GM12864 (cell line): ENCODE measurements at places on chromosomes 1 and 21.

GRCh38 chr1:211237579-211237978 lies 21.6 kb upstream of the RCOR3 start:
- DNase-seq, result no peak

GRCh38 chr1:14949270-14949835 lies 204.2 kb upstream of the TMEM51 start:
- no peak for DNase-seq

GRCh38 chr21:40618191-40618973 lies 228.6 kb downstream of the DSCAM start:
- no peak for DNase-seq

DNA sequence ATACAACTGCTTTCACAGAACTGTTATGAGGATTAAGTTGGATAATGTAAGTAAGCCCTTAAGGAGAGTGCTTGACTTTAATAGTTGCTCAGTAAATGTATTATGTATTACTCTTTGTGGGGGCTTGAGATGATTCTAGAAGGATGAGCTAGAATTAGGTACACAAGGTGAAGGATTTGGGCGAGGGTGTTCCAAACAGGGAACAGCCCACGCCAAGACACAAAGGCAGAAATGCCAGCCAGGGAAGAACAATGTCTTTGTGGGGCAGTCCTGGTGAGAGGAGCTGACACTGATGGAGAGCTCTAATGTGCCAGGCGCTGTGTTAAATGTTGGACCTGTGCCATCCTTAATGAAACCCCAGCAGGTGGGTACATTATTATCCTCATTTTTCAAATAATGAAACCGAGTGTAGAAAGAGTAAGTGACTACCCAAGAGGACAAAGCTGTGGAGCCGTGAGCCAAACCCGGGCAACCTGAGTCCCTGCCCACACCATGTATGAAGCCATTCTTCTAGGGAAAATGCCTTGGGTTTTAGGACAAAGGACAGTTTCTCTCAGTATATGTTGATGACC lies 362.4 kb downstream of the HHAT start:
- no peak for DNase-seq

DNA sequence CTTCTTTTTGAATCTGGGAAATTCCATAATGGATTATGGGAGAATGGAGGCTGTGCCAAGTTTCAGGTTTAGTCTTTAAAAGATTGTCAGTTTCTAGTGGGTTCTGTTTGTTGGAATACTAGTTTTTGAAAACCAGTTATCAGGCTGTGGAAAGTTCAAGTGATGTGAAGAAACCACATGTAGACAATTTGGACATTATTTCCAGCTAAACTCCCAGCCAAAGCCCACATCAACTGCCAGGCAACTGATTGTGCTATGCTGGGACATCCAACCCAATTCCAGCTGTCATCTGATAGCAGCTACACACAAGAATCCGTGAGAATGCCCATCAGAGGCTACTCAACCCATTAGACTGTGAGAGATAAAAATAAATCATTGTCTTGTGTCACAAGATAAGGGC lies 546.1 kb upstream of the ADAMTS5 start:
- DNase-seq, result no peak

- no peak for DNase-seq
Measured at GRCh38 chr1:12436345-12436658, 181.7 kb downstream of the DHRS3 start.

GRCh38 chr1:66206563-66207144 lies 327.3 kb upstream of the SGIP1 start:
- DNase-seq, result no peak

DNA sequence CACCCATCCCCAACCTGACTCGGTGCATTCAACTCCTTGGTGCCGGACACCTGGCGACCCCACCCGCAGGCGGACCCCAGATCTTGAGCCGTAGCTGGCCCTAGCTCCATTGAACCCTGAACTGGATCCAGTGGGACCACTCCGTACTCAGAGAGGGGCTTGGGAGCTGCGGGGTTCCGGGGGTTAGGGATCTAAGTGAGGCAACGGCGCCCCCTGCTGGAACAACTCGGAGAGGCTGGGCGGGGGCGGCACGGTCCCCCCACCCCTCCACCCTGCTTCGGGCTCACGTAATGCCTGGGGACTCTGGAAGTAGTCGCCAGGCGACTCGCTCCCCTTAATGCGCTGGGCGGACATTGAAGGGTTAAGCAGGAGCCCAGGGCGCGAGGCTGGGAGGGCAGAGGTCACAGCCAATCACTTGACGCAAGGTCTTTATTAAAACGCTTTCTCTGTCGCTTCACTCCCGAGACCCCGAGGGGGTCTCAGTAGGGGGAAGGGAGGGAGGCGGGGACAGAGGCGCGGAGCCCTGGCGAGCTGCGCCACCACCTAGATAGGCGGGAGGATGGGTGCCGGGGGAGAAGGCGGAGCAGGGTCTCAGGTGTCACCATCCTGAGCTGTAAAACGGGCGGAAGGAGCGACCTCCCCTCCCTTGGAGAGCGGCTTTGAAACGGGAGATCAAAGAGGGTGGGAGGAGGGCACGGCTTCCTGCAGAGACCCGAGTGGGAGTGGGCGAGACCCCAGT lies 704 bp upstream of the CRABP2 start:
- DNase-seq, result no peak

GRCh38 chr1:22287946-22288520 lies 145.1 kb upstream of the WNT4 start:
- DNase-seq, result no peak

DNA sequence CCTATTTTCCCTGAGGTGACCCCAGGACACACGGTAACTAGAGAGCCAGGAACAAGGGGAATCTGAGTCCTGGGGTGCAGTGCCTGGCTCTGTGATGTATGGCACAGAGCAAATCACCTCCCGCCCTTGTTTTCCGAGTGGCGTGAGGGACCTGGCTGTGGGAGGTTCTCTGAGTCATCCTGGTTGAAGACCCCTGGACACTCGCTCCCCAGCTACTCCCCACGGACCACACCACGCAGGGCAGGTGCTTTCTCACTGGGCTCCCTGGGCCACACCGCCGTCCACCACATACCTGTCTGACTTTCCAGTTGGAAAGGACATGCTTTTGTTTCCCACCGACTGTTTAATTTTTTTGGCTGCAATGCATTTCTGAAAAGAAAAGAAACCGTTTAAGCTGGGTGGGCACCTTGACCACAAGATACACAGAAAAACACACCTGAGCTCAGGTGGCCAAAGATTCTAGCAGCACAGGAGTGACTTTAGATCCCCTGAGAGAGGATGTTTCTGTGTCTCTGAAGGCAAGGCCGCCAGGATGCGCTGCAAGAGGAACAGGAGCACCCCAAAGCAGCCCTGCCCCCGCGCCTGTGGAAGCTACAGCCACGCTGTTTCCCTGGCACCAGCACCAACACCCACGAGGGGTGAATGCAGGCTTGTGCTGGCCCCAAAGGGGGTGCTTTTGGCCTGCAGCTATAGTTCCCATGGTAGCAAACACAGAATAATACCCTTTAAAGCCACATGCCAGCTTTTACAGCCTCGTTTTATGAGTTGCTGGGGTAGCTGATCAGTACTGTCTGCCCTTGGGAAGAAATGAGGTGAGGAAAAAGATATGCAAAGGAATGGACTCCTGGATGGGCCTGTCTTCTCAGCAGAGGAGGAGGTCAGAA lies 8.1 kb upstream of the SRM start:
- DNase-seq, result no peak

GRCh38 chr1:214901718-214902117 lies 180.8 kb upstream of the KCNK2 start:
- DNase-seq, result no peak

DNA sequence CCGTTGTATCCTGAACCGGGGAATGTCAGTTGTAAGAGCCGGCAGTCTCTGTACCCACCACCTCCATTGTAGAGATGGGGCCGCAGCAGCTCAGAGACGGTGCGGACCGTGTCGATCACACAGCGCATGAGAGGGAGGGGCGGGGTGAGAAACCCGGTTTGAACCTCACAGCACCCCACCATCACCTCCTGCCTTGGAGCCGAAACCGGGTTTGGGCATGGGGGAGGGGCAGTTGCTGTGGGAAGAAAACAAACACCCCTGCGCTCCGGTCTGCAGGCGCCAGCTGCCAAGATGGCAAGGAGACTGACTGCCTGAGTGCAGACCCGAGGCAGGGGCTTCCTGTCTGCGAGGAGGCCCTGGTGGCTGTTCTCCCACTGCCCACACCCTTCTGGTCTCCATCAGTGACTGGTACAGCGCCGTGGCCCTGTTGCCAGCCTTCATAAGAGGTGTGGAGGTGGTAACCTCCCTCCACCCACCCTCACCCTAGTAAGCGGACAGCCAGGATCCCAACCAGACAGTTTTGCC lies 69.2 kb upstream of the SSBP3 start:
- no peak for DNase-seq
